ENCODE measurements at places on chromosomes 4 and X. TPM values are rescaled to one million over a fixed set of nuclear protein-coding genes. Genes with fewer than 3 reads are reported as not detected.

- DNase-seq, result no peak
Observed at GRCh38 chr4:124414276-124415040, 298.1 kb downstream of the ANKRD50 start.

DNA sequence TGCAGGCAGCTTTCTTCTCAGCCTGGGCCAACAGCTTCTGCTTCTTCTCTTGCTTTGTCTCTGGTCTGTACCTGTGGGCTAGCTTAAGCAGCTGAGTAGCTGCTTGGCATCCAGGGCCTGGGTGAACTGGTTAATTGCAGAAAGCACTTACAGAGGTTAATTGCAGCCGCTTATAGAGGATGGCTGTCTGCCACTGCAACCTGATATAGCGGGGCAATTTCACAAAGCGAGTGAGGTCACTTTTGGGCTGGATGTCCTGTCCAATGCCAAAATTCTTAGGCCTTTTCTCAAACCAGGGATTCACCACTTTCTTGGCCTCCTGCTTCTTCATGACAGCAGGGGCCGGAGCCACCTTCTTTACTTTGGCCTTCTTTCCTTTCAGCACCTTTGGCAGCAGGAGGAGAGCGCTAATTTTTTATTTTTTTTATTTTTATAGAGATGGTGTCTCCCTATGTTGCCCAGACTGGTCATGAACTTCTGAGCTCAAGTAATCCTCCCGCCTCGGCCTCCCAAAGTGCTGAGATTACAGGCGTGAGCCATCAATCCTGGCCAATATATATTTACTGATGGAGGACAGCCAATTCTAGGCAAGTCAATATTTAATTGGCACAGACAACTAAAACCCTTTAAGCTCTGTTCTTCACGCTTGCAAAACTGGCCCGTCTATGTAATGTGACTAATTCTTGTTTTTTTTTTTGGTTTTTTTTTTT, 61.0 kb downstream of the ENOPH1 start:
- DNase-seq, result no peak

WNK3 gene
- 0.06 TPM for polyA plus RNA-seq

SLC9A7 gene
- polyA plus RNA-seq, result 21.5 TPM

DNA sequence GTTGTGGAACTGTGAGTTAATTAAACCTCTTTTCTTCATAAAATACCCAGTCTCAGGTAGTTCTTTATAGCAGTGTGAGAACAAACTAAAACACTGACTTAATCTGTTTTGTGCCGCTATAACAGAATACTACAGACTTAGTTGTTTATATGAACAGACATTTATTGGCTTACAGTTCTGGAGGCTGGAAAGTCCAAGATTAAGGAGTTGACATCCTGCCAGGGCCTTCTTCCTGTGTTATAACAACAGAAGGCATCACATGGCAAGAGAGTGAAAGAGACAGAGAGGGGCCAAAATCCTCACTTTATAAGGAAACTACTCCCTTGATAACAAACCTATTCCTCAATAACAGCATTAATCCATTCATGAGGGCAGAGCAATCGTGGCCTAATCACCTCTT, 42.5 kb upstream of the KCNIP4 start:
- DNase-seq, result no peak

- no peak for DNase-seq
Observed at GRCh38 chr4:53450773-53451172, 73.3 kb downstream of the FIP1L1 start.

GSPT2 gene
- polyA plus RNA-seq, result 2.6 TPM

NAP1L5 gene
- polyA plus RNA-seq, result 2.2 TPM

JAKMIP1 gene
- polyA plus RNA-seq, result not detected

DNA sequence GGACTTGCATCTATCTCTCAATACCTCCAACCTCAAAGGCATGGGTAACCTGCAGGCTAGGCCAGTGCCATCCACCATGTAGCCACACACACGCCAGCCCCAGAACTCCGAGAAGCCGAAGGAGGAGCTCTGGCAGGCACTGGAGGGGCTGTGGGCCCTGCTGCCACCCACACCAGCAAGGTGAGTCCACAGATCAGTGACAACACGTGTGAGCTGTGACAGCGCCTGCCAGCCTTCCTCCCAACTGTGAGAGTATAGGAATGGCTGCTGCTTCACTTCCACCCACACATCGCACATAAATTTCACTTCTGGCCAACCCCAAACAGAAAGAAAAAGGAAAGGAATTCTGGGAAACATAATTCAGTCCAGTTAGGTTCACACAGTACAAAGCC, 422.6 kb downstream of the BCOR start:
- no peak for DNase-seq

XKRX gene
- not detected for polyA plus RNA-seq

DNA sequence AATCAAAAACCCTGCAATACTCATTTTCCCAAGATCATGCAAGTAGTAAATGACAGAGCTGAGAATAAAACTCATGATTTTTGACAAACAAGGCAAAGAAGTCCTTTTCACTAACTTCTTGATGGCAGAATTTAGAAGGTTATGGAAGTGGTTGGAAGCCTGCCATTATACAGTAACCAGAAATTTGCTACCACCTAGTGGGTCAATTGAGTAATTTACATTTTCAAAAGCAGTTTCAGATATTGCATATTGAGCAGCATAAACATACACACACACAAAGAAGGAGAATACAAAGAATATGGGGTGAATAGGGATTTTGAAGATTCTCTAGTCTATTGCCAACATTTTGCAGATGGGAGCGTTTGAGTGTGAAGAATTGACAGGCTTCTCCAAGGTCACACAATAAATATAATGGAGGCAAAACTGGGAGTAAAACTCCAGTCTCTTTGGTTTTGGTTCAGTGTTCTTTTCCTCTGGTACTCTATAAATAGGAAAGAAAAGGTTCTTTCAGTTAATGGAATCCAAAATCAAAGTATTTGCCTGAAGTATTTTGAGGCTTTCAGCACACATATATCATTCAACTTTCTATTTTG, 70.2 kb downstream of the GC start:
- no peak for DNase-seq

- DNase-seq, result no peak
Observed at GRCh38 chr4:1980561-1981041, 28.2 kb downstream of the NELFA start.

- no peak for DNase-seq
Observed at GRCh38 chr4:140806163-140806562, 50.0 kb upstream of the TBC1D9 start.

GRCh38 chr4:172785613-172786012, 383.0 kb upstream of the GALNT7 start:
- no peak for DNase-seq

DNA sequence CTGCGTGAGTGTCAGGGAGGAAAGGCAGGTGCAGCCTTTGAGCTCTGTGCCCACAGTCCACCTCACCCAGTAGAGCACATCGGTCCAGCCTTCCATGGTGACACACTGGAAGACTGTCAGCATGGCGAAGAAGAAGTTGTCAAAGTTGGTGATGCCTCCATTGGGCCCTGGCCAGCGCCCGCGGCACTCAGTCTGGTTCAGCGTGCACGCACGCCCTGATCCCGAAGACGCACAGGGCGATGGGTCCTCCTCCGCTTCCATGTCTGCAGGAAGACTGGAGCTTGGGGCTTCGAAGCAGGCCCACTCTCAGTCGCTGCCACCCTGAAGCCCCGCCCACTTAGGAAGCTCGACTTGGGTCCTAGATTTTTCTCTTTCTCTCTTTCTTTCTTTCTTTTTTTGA, 5.0 kb downstream of the CACNA1F start:
- no peak for DNase-seq

GRCh38 chrX:1440506-1440905, 12.2 kb downstream of the ASMTL start:
- no peak for DNase-seq

DNA sequence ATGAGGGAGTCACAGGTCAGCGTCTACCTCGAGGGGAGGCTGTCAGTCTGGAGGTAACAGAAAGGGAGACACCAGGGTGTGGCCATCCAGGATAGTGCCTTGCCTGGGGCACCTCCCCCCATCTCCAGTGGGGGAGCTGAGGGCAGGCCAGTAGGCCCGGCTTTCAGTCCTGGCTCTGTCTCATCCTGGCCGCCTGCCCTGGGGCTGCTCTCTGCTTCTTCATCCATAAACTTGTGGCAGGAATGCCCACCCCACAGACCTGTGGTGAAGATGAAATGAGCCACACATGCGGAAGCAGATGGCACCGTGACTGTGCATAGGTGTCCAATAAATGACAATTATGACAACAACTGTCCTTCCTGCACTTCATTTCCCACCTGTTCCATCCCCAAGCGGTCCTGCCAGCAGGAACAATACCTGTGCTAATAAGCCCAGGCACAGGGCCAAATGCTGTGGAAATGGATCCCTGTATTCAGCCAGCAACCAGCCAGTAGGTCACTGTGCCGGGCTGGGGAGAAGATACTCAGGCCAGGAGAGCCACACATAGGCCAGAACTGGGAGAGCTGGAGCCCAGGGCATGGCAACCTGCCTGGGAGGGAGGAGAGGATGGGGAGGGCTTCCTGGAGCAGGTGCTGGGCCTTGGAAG, 30.2 kb downstream of the TRO start:
- DNase-seq, result no peak

UNC5C gene
- not detected for polyA plus RNA-seq

RNF113A gene
- 15.7 TPM for polyA plus RNA-seq

GAGE10 gene
- polyA plus RNA-seq, result not detected

DNA sequence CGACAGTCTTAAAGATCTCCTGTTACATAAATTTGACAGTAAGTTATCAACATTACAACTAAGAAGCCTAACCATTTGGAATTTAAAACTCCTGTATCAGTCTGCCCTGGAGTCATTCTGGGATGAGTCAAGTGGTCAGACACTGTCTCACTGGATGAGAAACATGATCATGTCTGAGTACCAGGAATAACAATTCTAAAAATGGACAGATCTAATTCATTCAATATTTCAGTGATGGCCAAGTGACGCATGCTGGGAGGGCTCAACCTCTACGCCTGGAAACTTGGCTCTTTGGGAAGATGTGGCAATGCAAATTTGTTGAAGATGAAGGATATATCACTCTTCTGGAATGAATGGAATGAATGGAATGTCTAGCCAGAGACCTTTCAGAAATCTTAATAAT, 1427.2 kb downstream of the STIM2 start:
- DNase-seq, result peak; percentile 100

- DNase-seq, result no peak
Observed at GRCh38 chrX:132497432-132497831, 8.6 kb upstream of the MBNL3 start.

- no peak for DNase-seq
Observed at GRCh38 chr4:92104506-92104905, 199.3 kb upstream of the GRID2 start.

SUPT20HL1 gene
- not detected for polyA plus RNA-seq

- no peak for DNase-seq
Observed at GRCh38 chrX:9873360-9873759, 87.1 kb downstream of the SHROOM2 start.

DNA sequence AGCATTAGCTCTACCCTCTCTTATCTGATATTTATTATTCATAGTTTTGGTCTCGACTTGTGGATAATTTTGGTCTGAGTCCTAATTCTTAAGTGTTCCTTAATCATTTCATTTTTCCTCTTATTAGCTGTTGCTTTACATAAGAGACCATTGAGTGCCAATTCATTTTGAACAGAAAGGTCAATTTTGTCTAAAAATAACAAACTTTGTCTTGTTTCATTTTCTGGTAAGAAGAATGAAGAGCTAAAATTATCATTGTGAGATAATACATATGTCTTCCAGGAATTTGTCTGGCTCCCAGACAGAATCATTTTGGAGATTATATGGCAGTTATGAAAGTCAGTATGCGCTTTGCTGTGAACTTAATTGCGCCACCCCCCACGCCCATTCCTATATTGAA, 1471.8 kb downstream of the PCDH7 start:
- DNase-seq, result no peak

DNA sequence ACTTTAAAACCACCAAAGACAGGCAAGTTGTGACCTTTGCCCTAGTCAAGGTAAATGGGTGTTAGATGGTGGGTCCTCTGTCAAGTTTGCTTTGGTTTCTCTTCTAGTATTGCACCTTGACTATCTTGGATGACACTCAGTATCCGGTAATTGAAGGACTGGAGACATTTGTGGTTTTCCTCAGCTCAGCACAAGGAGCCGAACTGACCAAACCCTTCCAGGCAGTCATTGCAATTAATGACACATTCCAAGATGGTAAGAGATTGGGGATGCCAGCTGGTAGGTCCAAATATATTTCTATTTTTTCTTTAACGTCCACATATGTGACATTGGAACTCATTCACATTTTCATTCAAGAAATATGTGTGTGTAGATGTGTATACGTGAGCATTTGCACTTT, 69.3 kb upstream of the ANXA3 start:
- DNase-seq, result no peak

IBSP gene
- not detected for polyA plus RNA-seq

- no peak for DNase-seq
Observed at GRCh38 chr4:70614184-70614555, 14.4 kb upstream of the ENAM start.

SYN1 gene
- 0.48 TPM for polyA plus RNA-seq

LONRF3 gene
- polyA plus RNA-seq, result not detected

DNA sequence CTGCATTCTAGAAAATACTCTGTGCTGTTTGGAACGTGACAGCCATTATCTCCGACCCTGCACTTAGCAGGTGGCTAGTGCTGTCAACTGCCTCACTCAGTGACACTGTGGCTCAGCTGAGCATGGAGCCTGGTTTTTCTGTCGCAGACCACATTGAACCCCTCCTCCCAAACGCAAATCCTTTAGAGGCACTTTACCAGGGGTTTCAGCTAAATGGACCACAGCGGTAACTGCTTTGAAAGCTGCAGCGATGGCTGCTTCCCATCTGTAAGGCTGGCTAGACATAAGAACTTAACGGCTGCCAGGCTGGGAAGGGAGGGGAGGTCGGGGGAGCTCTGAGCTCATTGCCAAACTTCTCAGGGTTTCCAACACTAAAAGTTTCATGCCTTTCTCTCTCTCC, 8.1 kb downstream of the SLC34A2 start:
- no peak for DNase-seq

HSD17B10 gene
- 156 TPM for polyA plus RNA-seq

BEND2 gene
- polyA plus RNA-seq, result not detected

IL21 gene
- not detected for polyA plus RNA-seq

DNA sequence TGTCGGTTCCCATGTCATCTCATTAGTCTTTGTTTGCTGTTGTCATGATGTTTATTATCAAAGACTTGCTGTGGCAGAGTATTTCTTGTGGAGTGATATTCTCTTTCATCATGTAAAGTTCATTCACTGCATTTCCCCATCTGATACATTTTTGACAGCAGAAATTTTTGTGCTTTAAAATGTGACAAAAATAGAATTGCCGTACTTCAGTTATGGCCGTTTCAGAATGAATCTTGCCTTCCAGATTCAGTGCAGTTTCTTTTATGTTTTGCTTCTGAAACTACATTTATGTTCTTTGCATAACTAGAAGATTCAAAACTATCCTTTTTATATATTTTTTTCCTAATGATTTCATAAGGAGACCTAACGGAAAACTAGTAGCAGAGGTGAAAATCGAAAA, 10.0 kb downstream of the CSTF2 start:
- no peak for DNase-seq
